SK-N-MC (cell line): ENCODE measurements at places on chromosomes 11 and 22.

DNA sequence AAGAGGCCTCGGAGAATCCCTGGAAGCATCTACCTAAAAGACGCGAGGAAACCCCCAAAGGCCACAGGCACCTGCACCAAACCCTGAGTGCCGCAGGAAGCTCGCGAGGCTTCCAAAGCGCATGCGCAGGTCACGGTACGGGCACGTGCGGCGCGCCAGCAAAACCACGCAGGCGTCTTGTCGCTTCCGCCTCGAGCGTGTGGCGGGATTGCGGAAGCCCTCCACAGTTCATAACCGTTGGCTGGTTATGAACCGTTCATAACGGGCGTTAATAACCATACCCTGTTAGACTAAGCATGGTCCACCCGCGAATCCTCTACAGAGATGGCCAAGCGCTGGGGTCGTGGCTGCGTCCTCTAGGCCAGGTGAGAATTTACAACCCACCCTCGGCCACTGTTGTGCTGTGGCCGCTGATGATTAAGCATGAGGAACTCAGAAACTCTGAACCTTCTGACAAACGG, 46.4 kb downstream of the MORC2 start:
- DNase-seq: no peak

DNA sequence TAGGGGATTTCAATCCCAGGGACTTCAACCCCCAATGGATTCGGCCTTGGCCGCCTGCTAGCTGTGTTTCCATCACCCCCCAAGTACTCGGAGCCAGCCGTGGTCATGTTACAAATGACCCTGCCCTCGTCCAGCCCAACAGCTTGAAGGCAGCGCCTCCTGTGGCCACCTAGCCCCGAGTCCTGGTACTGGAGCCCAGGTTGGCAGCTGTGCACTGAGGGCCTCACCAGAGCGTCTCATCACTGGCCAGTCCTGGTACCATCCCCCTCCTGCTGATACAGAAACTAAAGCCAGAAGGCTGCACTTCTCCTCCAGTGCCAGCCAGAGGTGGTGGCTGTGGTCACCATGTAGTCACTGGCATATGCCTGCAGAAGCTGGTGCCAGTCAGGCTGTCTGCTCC, 44.9 kb upstream of the FADD start:
- DNase-seq: no peak

- no peak for DNase-seq
These were observed 24.3 kb upstream of the PKNOX2 start for GRCh38 chr11:125140233-125140632.

DNA sequence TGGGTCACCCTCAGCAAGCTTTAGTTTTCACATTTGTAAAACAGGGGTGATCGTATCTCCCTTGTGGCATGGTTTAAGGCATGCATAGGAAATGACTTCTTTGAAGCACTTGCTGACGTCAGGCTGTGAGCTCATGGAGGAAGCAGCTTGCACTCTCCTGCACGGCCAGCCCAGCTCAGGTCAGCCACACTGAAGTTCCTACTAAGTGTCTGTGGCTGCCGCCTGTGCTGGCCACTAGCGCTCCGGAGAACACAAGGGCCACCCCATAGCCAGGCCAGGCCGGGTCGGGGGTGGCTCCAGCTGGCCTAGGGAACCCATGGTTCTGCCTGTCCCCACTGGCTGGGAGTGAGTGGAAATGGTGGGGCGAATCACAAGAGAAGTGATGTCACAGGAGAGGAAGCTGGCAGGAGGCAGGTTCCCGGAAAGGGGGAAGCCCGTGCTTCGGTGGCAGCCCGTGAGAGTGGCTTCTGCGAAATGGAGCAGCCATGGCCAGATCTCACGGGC, 28.2 kb downstream of the KCTD17 start:
- no peak for DNase-seq

GRCh38 chr11:78000193-78000592, 5.7 kb upstream of the INTS4 start:
- DNase-seq: peak; percentile 16

DNA sequence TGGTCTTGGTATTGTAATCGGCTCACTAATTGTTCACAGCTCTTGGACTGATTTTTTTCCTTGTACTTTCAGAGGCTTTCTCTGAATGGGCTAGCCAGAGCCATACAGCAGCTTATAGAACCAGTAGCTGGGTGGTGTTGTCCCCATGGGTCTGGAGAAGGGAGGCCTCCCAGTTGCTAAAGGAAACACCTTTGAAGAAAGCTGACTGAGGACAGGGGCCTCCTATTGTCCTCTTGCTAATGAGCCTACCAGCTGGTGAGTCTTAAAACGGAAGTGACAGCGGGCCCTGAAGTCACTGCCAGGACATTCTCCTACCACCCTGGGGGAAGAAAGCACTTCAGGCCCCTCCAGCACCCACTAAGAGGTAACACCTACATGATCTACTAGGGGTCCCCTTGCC, 9.9 kb downstream of the FADS3 start:
- no peak for DNase-seq

GRCh38 chr22:42515896-42516295, 3.7 kb downstream of the RRP7A start:
- DNase-seq: no peak

- no peak for DNase-seq
These were observed 586 bp downstream of the TTLL1 start for GRCh38 chr22:43088627-43088983.

- DNase-seq: no peak
These were observed 15.7 kb upstream of the FBXO3 start for GRCh38 chr11:33790040-33790439.

- DNase-seq: no peak
These were observed 932.3 kb downstream of the METTL15 start for GRCh38 chr11:29040489-29040888.

- no peak for DNase-seq
These were observed 16.8 kb downstream of the ALG12 start for GRCh38 chr22:49901457-49901856.

- no peak for DNase-seq
These were observed 10.8 kb downstream of the GNB1L start for GRCh38 chr22:19843857-19844376.

- DNase-seq: no peak
These were observed 27.0 kb downstream of the ADA2 start for GRCh38 chr22:17192186-17192585.

GRCh38 chr11:34154059-34154875, 48.8 kb downstream of the NAT10 start:
- no peak for DNase-seq

GRCh38 chr22:37427135-37427710, at the start of gene ELFN2:
Gene ELFN2, minus strand, starts transcription at chr22:37427479. Its CDS starts 51,945 bp downstream, at chr22:37375534.
- no peak for DNase-seq

DNA sequence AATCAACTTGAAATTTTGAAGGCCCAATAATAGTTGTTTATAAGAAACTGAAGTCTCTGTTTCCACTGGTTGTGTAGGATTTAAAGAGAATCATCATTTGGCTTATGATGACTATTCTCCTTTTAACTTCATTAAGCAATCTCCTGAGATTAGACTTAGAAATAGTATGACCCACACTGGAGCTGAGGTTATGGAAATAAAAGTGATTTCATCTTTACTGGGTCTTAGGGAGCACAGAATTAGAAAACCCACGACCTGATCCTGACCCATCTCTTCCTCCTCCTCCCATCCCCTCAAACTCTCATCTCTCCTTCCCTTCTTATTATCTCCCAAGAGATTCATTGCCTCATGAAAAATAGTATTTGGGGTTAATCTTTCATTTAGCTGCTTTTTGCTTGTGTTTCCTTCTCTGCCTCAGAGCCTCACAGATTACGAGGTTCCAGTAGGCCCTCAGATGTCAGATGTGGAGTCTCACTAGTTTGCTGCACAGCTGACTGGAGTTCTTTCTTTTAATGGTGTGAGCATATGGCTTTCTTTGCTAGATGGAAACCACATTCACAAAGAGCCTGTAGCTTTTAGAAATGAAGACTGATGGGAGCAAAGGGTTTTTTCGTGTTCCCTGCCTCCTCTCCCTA, 85.0 kb downstream of the ALX4 start:
- no peak for DNase-seq

- no peak for DNase-seq
These were observed 107.3 kb downstream of the ETS1 start for GRCh38 chr11:128480066-128480465.

GRCh38 chr11:70650075-70650909, 252.0 kb downstream of the CTTN start:
- DNase-seq: peak; percentile 35

GRCh38 chr11:114399490-114400215, 658 bp downstream of the C11orf71 start:
- no peak for DNase-seq

- DNase-seq: no peak
These were observed 100.9 kb upstream of the USP47 start for GRCh38 chr11:11740836-11741235.

DNA sequence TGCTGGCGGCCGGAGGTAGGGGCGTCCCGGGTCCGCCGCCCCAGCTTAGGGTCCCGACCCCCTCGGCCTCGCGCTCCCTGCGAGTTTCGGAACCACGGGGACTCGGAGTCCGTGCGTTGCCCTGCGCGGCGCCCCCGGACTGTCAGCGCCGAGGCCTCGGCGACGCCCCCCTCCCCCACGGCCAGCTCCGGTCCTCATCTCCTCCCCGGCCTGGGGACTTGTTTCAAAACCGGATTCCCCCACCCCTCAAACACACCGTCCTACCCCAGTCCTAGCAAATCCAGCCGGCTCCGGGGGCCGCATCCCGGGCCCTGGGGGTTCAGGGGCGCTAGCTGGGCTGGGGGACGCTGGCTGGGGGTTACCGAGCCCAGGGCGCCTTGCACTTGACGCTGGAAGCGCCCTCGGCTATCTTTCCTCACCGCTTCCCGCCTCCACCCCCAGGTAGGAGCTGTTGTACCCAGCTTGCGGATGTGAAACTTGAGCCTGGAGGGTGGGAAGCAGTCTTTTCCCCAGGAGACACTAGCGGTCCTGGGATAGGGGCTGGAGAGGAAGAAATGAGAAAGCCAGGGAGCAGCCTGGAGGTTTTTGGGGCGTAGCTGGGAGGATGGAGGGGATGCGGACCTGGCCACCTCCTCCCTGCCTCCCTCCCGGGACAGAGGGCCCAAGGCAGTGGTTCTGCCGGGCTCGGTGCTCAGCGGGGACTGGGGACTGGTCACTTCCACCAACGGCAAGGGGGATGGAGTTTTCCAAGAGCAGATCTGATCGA, 550 bp downstream of the FBLN1 start:
- no peak for DNase-seq

- no peak for DNase-seq
These were observed 392.3 kb downstream of the MN1 start for GRCh38 chr22:27409299-27409698.

DNA sequence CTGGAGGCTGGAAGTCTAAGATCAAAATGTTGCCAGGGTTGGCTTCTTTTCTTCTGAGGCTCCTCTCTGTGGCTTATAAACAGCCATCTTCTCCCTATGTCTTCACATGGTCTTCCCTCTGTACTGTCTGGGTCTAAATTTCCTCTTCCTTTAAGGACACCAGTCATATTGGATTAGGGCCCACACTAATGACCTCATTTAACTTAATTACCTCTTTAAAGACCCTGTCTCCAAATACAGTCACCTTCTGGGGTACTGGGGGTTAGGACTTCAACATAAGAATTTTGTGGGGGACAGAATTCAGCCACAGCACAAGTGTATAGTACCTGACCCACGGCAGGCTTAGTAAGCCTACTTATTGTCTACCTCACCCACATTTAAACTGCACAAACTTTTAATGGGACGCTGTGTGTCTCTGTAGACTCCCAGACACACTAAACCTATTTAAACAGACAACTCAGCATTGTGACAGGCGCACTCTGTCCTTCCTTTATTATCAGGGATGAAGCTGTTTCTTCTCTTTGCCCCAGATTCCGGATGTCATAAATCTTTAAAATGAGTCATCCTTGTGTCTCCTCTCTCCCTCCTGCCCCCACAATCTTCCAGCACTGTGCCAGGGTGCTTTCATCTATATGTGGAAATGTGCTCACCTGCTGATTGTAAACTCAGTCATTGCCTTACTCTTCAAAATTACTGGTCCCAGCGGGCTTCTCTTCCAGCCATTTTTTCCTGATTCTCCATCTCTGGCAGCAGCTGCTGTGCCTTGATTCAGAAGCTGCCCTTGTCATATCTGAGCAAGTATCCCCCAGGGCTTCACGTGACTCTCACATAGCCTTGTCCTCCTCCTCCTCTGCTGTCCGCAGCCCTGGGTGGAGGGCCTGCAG, 5.4 kb upstream of the MAPK8IP1 start:
- no peak for DNase-seq

- no peak for DNase-seq
These were observed 382.1 kb upstream of the B3GAT1 start for GRCh38 chr11:134794192-134794591.

- no peak for DNase-seq
These were observed 150.2 kb downstream of the TEAD1 start for GRCh38 chr11:12824281-12825041.

- DNase-seq: no peak
These were observed 81.4 kb downstream of the CDKN1C start for GRCh38 chr11:2804189-2804588.

GRCh38 chr22:32389685-32390084, 22.4 kb downstream of the RTCB start:
- DNase-seq: no peak

DNA sequence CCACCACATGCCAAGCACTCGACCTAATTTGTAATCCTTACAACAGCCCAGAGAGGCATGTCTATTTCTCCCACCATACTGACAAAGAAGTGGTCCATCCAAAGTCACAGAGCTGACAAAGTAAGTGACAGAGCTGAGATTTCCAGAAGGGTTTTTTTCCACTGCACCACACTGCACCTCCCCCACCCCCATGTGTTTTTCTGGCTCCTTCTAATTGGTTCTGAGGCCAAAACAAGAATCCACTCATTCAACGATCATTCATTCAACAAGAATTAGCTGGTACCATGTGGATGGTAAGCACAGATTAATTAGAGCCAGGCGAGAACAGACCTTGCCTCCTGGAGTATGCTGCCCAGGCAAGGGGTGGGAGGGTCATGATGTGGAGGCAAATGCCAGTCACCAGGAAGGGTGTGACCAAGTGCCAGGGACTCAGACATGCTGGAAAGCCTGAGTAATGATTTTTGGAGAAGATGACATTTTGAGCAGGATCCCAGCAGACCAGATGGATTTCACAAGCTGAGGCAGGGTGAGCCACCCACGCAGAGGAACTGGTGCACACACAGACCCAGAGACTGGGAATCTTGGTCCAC, 14.9 kb upstream of the PRG2 start:
- DNase-seq: no peak

GRCh38 chr11:29251738-29252137, 765.1 kb downstream of the KCNA4 start:
- DNase-seq: no peak
